ENCODE measurements at places on chromosomes 4 and X.

DNA sequence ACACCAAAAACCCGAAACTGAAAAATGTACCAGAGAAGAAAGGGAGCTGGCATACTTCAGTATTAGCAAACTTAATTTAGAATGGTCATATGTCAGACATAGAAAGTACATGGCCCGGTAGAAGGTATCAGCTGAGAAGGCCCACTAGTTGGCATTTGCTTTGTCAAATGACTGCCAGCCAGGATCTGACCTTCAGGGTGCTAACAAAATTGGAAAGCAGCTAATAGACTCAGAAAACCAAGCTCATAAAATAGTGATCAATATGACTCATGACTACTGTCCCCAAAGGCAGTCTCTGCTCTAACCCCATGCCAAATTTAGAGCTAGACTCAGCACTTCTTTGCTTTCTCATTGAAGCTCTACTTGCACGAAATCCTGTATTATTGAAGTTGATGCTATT, 342.7 kb downstream of the PDGFC start:
- no peak for DNase-seq

DNA sequence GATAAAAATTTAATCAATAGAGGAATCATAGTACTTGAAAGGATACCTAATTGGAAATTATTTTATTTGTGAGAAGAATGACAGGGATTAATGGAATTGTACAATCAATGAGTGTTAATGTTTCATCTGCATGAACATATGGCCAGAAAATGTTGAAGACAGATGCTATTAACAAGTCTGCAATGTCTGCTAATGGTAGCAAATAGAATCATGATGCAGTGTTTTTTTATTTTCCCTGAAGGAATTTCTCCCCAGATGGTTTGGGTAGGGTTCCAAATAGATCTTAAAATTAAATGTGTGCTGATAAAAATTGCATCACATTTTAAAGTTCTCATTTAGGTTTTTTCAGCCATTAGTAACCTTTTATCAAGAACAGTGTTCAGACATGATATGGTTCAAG, 291.3 kb upstream of the TRAM1L1 start:
- no peak for DNase-seq

DNA sequence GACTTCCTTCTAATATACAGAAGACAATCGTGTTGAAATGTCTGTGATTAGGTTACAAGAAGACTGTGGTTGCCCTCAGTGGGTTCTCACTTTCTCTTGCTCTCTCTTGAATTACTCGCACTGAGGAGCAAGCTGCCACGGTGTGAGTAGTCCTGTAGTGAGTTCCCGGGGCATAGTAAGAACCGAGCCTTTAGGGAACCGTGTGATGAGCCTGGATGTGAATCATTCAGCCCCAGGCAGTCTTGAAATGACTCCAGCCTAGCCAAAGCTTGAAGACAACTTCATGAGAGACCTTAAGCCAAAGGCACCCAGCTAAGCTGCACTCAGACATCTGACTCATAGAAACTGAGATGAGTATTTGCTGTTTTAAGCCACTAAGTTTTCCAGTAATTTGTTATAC, 292.7 kb downstream of the SPOCK3 start:
- no peak for DNase-seq

GRCh38 chr4:94459462-94460161, 7.9 kb downstream of the PDLIM5 start:
- DNase-seq, result no peak

- DNase-seq, result no peak
Observed at GRCh38 chr4:20995610-20996009, 295.4 kb downstream of the PACRGL start.

DNA sequence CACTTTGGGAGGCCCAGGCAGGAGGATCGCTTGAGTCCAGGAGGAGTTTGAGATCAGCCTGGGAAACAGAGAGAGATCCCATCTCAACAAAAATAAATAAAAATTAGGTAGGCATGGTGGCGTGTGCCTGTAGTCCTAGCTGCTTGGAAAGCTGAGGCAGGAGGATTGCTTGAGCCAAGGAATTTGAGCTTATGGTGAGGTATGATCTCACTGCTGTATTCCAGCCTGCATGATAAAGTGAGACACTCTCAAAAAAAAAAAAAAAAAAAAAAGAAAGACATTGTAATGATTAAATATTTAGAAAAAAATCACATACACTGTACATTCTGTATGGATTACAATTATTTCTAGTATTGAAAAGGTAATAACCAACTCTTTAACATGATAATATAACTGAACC, 87.1 kb downstream of the SLIT2 start:
- DNase-seq, result no peak

DNA sequence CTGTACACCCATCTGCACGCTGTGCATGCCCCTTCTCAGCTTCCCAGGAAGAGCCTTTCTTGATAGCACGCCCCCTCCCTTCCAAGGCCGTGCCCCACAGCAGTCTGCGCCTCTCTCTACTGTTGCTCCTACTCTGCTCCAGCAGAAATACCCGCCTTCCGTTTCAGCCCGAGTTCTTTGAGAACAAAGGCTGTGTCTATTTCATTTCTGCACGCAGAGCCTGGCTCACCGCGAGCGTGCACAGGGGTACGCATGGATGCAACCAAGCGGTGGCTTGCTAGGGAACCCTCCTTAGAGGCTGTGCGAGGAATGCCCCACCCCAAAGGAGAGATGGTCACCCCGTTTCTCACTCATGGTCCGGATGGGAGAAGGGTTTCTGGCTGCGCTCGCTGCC, 485 bp downstream of the AADAT start:
- no peak for DNase-seq

- DNase-seq, result no peak
Observed at GRCh38 chr4:6198768-6199421, 1.5 kb downstream of the JAKMIP1 start.

DNA sequence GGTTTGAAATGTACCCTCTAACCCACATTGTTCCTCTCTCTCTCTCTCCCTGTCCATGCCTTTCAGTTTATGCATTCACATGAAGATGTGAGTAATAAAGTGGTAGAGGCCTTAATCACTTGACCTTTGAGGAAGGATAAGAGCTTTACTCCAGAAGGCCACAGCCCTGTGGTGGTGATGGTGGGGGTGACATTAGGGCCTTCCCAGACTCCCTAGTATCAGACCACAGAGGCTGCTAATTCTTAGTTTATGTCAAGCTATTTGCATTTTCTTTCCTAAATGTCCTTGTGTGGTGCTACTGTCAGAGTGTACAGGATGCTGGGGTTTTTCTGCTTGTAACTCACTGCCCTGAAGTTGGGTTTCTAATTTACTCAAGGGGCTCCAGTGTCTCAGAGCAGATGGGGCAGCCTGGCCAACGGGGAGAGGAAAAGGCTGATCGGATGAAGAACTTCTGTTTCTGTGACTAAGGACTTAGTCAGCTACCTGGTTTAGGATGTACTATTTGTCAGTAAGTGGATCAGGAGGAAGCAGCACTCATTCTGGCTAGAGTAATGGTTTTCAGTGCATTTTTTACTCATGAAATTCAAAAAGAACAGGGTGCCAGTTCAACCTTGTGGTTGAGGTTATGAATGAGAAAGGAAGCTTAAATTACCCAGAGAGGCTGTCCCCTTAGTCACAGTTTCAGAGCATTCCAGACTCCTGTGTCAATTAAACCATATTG, 509.6 kb upstream of the DIPK2B start:
- no peak for DNase-seq

GRCh38 chrX:100591256-100592051, 6.7 kb downstream of the TNMD start:
- DNase-seq, result no peak

Data from T-helper 22 cell (primary cell).